ENCODE measurements at places on chromosomes 2 and 18.
A peak's percentile ranks its signal among the peaks of the same experiment; 100 is the strongest.

DNA sequence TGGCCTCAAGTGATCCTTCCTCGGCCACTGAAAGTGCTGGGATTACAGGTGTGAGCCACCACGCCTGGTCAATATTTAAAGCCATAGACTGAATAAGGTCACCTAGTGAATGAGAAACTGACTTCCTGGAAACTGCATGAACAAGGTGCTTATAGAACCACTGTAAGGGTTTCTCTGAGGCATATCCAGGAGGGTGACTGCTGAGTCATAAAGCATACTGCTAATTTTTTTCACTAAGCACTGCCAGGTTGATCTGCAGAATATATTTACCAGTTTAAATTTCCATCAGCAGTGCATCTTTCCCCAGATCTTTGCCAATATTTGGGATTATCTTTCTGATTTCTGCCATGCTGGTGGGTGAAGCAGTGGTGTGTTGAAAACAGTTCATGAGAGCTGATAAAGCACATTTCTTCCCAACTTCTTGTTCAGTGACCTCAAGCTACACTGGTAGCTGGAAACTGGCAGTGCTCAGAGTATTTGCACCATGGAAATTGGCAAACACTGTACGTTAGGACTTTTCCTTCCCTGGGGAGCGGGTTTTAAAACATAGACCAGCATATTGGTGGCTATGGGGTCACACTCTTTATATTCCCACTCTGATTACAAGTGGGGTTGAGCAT is 4.2 kb upstream of the CLIP4 start:
- DNase-seq: no peak

- DNase-seq: no peak
Observed at GRCh38 chr2:128566671-128567070, 248.0 kb upstream of the HS6ST1 start.

- DNase-seq: no peak
Observed at GRCh38 chr18:79690071-79690470, 10.5 kb downstream of the CTDP1 start.

- no peak for DNase-seq
Observed at GRCh38 chr2:49165662-49166061, 11.3 kb upstream of the FSHR start.

- no peak for DNase-seq
Observed at GRCh38 chr2:189836644-189837043, 52.4 kb downstream of the PMS1 start.

GRCh38 chr2:190862571-190862991 is 18.0 kb upstream of the GLS start:
- DNase-seq: no peak

DNA sequence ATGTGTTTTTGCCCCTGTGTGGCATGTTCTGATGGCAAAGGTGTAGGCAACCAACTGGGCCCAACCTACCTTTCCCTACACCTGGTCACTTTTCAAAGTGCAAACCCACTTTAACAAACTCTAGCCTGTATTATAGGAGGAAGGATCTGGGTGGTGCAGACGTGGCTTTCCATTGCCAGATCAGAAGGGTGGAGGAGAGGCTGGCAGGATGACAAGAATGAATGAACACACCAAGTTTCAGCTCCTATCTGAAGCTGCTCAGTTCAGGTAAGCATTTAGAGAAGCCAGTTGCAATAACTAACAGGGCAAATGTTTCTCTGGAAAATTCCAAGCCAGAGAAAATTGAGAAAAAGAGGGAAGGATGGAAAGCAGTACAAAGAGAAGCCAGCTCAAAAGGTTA is 707 bp upstream of the SERPINB7 start:
- DNase-seq: no peak

GRCh38 chr2:10036095-10036884 is 7.1 kb upstream of the KLF11 start:
- peak; percentile 52 for DNase-seq

DNA sequence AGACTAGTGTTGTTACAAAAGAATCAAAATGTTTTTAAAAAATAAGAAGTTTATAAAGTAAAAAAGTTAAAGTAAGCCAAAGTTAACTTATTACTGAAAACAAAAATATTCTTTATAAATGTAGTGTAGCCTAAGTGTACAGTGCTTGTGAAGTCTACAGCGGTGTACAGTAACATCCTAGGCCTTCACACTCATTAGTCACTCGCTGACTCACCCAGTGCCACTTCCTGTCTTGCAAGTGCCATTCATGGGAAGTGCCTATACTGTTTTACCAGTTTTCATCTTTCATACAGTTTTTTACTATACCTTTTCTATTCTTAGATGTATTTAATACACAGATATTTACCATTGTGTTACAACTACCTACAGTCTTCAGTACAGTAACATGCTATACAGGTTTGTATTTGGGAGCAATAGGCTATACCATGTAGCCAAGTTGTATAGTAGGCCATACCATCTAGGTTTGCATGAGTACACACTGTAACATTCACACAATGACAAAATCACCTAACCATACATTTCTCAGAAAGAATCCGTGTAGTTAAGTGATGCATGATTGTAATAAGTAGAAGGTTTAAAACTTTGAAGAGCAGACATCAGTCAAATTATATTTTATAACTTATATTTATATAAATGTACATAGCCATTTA is 13.4 kb downstream of the SERPINB7 start:
- DNase-seq: peak; percentile 54

GRCh38 chr2:150047620-150048222 is 439.7 kb downstream of the RND3 start:
- no peak for DNase-seq

- no peak for DNase-seq
Observed at GRCh38 chr2:231351648-231352047, 43.9 kb upstream of the B3GNT7 start.

GRCh38 chr2:185137700-185138099 is 539.4 kb downstream of the ZNF804A start:
- DNase-seq: no peak

- no peak for DNase-seq
Observed at GRCh38 chr2:5845798-5846330, 153.7 kb downstream of the SOX11 start.

DNA sequence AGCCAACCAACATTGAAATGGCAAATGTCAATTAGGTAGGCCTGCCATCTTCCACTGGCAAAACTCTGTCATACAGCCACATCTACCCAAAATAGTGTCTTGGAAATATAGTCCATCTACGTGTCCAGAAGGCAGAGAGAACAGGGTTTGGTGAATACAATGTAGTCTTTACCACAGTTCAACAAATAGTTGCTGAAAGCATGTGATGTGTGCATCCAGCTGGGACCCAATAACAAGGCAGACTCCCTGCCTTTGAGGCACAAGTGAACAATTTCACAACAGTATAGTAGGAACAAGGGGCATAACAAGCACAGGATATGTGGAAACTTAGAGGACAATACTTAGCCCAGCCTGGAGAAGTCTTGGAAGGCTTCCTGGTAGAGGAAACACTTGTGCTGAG is 72.6 kb downstream of the EVA1A start:
- DNase-seq: no peak

DNA sequence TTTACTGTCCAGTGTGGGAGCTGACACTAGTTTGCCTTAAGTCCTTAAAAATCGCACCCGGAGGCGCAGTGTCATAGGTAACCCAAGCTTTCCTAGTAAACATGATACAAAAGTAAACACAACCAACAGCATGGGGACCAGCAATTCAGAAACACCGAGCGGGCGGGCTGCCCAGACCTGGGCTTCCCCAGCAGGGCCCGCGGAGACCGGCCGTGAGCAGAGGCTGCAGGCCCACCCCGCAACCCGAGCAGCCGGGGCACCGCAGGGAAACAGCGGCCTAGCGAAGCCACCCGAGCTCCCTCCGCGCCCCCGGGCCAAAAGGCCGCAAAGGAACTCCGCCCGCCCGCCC is 296 bp downstream of the TTC21B start:
- no peak for DNase-seq

DNA sequence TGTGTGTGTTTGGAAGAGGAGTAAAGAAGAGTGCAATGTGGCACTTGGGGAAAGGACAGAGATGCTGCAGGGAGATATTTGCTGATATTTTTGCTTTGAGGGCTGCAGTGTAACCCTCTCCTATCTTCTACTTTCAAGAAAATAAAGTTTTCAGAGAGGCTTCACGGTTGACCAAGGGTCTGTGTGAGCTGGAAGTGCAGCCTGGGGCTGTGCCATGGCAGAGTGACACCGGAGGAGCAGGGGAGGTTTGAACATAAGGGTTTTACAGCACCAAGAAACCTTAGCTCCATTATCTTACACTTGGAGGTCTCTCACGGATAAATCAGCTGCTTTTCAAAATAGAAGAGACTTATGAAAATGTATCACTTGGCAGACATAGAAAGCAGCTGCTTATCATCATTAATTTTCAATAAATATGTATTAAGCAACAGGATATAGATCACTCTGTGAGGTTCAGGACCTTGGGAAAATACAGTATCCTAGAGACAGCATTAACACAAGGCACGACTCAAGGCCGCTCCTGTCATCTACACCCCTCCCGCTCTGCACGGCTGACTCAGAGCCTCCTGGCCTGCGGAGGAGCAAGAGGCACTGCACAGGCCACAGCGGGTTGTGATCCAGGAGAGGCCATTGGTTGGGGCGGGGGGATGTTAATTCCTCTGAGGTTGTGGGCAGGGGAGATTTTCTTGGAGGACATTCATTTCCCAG is 127.8 kb downstream of the COPS8 start:
- no peak for DNase-seq

GRCh38 chr18:22293417-22293816 is 124.0 kb downstream of the GATA6 start:
- no peak for DNase-seq

GRCh38 chr2:119476301-119477112 is 44.9 kb downstream of the TMEM37 start:
- peak; percentile 36 for DNase-seq

- no peak for DNase-seq
Observed at GRCh38 chr2:26523750-26524149, 45.8 kb upstream of the OTOF start.

GRCh38 chr2:113137827-113138226 is 10.4 kb downstream of the IL1RN start:
- no peak for DNase-seq

GRCh38 chr2:28956890-28957289 is 24.2 kb upstream of the TOGARAM2 start:
- DNase-seq: peak; percentile 18

DNA sequence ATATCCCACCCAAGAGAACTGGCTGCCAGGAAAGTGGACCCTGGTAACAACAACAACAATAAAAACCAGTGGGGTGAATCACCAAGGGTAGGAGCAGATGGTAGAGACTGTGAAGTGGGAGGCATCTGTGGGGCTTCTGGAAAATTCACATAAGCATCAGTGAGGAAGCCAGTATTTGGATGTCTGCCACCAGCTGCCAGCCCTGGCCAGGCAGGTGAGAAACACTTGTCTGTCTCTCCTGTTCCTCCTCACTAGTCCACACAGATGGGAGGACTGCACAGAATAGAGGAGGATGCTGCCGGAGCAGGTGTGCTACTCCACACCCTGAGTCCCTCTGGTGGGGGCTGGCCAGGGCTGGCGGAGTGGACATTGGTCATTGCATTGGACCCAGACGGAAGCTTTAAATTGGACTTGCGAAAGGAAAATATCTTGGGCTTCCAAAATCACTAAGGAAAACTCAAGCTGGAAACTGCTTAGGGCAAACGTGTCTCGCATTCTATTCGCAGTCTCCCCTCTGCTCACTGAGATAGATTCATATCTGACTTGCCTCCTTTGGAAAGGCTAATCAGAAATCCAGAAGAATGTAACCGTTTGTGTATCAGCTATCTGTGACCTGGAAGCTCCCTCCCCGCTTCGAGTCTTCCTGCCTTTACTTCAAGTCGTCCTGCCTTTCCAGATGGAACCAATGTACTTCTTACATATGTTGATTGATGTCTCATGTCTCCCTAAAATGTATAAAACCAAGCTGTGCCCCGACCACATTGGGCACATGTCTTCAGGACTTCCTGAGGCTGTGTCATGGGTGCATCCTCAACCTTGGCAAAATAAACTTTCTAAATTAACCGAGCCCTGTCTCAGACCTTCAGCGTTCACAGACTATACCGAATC is 69.1 kb downstream of the NAB1 start:
- DNase-seq: no peak

DNA sequence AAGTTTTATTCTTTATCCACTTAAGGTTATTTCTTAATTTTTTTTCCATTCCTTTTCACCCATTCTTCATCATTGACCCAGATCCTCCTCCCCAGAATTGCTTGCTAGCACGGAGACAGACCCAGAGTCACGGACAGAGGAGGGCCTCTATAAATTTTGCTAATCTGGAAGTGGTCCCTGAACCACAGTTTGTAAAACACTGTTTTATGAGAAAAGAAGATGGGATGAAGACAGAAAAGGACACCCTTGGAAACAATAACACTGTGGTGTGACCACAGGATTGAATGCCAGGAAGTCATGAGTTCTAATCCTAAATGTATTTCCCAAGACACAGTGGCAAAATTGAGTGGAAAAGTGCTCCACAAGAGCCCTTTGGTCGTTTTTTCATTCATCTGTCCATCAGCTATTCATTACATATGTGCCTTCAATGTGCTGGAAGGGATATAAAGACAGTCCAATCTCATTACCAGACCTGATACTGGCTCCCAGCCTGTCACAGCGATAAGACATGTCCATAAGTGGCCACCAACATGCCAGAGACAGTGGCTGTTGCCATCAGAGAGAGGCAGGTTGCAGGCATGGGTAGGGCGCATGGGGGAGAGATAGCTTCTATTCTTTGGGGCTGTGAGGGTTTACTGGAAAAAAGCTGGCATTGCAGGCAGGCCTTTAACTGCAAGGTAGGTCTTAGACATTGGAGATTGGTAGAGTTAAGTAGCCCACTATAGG is 175.2 kb upstream of the ALPP start:
- DNase-seq: no peak

- DNase-seq: no peak
Observed at GRCh38 chr2:125643128-125643527, 1012.8 kb upstream of the GYPC start.

Measured in activated naive CD8-positive, alpha-beta T cell treated with anti-CD3 and anti-CD28 coated beads, Interleukin-2, amount 50 U/mL, for 24 hours (primary cell).